Right ventricle myocardium superior (tissue), 1 donor: ENCODE measurements at places on chromosomes 4 and X.

- DNase-seq: no peak
These were observed 4.7 kb upstream of the ZNF518B start for GRCh38 chr4:10461850-10462400.

GRCh38 chr4:27666943-27667342 lies 806.3 kb downstream of the STIM2 start:
- DNase-seq: no peak

DNA sequence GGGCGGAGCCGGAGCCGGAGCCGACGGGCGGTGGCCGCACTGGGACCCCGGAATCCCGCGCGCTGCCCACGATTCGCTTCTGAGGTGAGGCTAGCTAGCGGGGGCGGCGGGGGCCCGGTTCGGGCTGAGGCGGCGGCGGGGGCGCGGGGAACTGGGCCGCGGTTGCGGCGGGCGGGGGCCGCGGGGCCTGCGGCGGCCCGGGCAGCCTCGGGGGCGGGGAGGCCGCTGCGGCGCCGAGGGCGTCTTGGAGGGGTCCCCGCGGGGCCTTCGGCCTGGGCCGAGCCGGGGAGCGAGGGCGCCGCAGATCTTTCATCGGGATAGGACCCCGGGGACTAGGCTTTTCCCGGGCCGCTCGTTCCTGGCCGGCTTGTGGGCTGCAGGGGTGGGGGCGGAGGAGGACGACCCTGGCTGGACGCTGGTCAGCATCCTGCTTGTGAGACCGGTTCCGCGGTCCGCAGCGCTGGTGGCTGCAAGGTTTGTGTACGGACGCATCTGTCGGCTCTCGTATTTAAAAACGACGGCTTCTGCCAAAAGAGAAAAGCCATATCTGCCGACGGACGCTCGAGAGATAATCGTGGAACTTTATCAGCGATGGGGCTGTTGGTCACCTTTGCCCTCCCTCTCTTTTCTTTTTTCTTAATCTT lies 419 bp downstream of the ADD1 start:
- peak; percentile 71 for DNase-seq

DNA sequence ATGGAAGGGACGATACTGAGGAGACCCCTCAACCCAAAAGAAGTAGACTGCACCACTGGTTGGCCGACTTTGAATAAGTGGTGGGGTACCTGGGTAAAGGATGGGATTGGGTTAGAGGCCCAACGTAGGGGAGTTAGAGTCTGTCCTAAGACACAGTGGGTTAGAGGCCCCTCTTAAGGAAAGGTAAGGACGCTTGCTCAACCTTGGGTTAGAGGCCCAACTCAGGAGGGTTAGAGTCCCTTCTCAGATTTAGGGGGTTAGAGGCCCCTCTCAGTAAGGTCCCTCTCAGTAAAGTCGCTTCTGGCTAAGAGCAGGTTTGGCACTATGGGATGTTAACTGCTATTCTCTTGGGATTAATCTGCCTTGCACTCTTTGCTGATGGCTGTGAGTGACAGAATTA lies 81.3 kb downstream of the ACOX3 start:
- DNase-seq: no peak

GRCh38 chrX:154061801-154062200 lies 35.7 kb downstream of the MECP2 start:
- no peak for DNase-seq

DNA sequence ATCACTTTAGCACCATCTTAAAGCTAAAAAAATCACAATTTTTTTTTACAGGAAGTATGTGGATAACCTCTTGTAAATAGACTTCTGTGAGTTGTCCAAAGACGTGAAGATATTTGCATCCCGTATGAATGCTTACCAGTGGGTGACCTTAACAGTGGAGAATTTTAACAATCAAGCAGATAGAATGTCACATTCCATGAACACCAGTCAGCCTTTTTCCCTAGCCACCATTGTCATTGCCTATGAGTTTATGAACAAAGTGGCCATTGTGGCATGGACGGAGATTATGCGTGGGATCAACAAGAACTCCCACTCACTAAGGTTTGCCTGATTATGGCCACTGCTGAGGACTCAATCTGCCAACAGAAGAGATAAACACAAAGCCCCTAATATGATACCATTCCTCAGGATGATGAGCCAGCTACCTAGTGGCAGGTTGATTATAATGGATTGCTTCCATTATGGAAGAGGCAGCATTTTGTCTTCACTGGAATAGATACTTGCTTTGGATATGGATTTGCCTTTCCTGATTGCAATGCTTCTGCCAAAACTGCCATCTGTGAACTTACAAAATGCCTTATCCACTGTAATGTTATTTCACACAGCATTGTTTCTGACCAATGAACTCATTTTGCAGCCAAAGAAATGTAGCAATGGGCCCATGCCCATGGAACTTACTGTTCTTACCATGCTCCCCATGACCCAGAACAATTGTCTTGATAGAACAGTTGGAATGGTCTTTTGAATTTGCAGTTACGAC lies 830.9 kb upstream of the NDST4 start:
- DNase-seq: no peak

DNA sequence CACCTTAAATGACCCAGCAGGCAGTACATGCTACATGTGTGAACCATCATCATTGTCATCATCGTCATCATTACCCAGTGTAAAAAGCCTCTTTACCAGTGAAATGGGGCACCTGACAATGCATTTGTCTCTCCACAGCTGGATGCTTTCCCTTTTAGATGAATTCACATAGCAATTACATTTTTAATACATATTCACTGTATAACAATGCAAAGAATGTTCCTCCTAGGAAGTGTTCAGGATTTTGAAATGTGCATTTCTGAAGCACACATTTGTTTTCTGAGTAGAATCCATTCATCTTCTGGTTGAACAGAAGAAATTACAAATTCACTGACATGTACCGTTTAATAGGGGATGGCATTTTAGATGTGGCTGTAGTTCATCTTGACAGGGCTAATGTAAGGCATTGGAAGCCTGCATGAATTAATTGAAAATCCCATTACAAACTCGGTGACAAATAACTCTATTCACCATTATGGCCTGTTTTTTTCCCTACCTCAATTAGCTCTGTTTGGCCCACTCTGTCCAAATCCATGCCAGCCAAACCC lies 111.1 kb downstream of the SH3RF1 start:
- no peak for DNase-seq
